ENCODE measurements at places on chromosomes 5 and 9.

GRCh38 chr9:79289856-79290255 is 281.9 kb upstream of the TLE4 start:
- DNase-seq: no peak

GRCh38 chr5:113263545-113263944 is 171.2 kb downstream of the TSSK1B start:
- DNase-seq: no peak

DNA sequence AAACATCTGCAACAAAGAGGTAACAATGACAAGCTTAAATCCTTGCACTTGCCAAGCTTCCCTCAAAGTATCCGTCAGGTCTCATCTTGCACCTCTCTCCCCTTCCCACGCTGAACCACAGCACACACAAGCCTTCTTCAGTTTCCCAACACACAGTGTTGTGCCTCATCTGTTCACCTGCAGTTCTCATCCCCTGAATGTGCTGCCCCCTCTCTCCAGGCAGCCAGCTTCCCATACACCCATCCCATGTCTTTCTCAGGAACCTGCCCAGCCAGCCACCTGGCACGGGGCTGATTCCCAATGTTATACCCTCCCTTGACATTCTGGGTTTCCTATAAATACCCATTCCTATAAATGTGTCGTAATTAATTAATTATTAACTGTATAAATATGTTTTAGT is 314.8 kb downstream of the PRELID2 start:
- no peak for DNase-seq

DNA sequence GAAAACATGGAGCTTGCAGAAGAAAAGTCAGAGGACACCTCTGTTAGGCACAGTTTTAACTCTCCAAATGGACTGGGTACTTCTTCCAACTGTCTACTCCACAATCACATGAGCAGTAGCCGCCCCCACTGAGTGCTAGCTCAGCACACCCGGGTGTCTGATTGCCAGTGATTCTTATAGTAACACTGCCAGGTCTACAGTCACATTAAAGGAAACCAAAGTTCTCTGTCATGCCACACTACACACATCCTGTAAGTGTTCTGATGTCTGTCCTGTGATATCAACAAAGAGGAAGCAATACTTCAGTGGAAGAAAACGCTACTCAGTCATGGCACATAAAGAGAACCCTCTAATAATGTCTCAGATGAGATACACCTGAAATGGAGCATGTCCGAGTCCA is at the start of gene HAVCR2:
TSS of gene HAVCR2 (minus strand) at position 69 of the 400 bp plus-strand sequence. CDS start at position 8, 61 bp downstream.
- no peak for DNase-seq

- DNase-seq: peak; percentile 28
Observed at GRCh38 chr9:131986089-131986488, 93.6 kb downstream of the MED27 start.
